ENCODE measurements at places on chromosomes 12 and 14.
A peak's percentile ranks its signal among the peaks of the same experiment; 100 is the strongest.

DNA sequence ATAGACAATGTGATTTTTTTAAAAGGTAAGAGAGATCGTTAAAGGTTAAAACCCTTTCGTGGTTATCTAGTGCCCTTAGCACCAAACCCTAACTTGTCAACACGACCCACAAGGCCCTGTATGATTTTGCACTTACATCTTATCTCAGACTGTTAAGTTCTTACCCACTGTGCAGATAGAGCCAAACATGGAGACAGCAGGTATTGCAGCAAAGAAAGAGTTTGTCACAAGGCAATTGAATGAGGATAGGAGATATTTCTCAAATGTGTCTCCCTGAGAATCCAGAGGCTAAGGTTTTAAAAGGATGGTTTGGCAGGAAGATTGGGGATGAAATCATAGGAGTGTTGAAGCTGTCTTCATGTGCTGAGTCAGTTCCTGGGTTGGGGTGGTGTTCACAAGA is 313.4 kb downstream of the AEBP2 start:
- DNase-seq = peak; percentile 40

- peak; percentile 26 for DNase-seq
Observed at GRCh38 chr12:21183721-21184275, 52.8 kb downstream of the SLCO1B1 start.

DNA sequence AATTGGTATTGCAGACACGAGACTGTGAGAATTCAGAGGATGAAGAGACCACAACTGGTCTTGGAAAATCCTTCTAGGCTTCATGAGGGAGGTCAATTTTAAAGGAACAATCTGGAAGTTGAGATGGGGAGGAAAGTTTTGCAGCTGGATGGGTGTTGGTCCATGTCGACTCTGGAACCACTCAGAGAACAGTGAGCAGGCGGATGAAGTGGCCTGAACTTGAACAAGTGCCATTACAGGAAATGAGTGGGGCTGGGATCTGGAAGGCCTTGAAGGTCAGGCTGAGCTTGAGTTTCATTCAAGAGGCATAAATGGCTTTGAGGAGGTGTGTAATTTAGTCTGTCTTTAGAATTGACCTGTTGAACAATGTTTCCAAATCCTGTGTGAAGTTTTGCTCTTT is 140.9 kb downstream of the GALC start:
- no peak for DNase-seq

DNA sequence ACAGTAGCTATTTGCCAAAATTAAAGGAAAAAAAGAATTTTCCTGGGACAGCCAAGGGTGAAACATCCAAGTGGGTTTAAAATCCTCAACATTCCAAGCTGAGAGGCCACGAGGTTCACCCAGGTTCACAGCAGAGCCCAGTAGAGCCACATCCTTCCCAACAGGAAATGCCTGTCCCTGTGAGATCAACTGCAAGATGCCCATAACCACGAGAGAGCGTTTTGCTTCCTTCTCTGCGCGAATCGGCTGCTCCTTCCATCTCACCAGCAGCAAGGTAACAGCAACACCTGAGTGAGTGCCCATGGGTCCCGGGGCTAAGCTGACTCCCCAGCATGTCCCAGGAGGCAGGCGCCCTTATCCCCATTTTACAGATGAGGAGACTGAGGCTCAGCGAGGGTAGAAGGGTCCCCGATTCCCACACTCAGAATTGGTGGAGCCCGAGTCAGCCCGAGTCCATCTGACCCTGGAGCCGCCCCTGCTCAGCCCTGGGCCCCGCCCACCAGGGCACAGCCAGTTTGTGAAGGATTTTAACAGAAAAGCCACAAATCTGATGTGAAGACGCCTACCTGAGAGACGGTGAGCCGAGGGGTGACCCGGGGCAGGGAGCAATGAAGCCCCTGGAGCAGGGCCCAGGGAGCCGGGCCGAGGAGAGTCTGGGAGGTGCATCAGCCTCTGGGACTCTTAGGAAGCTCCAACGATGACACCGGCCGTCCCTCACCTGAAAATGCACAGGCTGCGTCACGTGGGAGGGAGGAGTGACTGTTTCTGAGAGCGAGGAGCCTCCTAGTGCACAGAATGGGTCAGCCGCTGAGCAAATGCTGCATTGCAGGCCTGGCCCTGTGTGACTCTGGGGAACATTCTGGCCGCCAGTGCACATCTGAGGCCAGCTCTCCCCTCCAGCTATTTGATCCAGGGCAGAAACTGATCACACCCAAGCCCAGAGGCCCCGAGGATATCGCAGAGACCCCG is 236.9 kb upstream of the SFSWAP start:
- DNase-seq = no peak

DNA sequence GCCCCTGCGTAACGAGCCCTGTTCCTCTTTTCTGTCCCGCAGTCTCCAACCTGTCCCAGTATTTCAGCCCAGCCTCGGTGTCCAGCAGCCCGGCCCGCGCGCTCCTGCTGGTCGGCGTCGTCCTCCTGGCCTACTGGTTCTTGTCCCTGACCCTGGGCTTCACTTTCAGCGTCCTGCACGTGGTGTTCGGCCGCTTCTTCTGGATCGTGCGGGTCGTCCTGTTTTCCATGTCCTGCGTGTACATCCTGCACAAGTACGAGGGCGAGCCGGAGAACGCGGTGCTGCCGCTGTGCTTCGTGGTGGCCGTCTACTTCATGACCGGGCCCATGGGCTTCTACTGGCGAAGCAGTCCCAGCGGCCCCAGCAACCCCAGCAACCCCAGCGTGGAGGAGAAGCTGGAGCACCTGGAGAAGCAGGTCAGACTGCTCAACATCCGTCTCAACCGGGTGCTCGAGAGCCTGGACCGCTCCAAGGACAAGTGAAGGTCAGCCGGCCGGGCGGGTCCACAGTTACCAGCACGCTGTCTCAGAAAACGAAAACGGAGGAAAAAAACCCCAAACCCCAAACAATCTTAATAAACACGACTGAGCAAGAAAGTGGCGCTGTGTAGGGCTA is 31.6 kb downstream of the BRI3BP start:
- DNase-seq = no peak

DNA sequence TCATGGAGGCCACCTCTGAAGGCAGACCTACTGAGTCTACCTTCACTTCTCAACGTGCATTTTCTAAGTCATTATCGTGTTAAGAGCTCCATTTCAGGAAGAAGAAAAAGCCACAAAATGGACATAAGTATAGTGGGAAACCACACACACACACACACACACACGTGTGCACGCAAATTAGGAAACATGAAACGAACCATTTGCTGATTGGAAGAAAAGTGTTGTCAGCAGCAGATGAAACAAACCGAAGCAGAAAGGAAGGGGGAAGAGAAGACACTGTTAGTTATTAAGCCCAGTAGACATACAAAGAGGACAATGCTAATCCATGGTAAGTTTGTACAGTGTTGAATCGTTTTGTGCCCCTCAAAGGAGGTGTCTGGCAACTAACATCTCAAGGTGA is 9.9 kb upstream of the VPS33A start:
- no peak for DNase-seq

DNA sequence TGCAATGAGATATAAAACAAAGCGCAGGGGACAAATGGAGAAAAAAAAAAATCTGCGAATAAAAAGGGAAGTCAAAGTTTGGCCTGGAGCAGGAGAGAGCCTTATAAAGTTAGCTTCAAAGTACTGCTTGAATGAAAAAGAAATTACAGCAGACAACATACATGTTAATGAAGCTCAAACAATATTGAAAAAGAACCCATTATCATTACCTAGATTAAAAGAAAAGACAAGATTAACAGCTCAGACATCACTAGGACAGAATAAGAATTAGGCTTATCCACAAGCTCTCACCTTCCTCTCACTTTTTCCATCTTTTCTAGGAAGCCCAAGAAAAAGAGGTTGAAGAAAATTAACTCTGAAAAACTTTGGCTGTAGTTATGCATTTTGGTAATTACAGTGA is 503.5 kb downstream of the ETNK1 start:
- no peak for DNase-seq

GRCh38 chr14:67887478-67887877 is 67.9 kb downstream of the RAD51B start:
- no peak for DNase-seq

GRCh38 chr12:54311051-54311450 is 10.2 kb upstream of the NFE2 start:
- no peak for DNase-seq

DNA sequence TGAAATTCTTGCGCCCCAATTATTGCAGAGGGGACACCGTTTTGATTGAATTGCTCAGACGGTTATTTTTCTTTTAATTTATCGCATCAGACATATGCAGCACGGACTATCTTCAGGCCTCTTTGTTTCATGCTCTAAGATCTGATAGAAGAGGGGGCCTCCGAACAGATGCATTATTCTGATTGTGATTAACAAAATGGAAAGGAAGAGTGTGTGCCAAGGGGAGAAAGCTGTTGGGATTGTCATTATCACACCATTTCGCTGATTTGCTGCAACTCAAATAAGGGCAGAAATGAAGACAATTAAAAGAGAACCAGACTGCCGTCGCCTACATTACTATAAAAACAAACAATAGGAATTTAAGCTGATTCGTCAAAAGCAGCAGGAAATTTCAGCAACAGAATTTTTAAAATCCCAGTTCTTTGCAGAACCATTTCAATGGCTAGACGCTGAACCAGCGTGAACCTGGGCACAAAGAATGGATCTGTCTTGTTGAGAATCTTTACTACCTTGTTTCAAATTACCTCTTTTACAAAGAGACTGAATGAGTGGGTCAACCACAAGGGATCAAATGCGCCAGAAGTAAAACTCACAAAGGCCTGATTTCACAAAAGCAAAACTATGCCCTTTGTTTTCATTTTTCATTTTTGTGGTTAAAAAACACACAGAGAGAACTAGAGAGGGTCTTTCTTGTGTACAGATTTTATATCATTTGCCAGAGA is 30.6 kb downstream of the TMEM132D start:
- no peak for DNase-seq

GRCh38 chr14:94382716-94383596 is 5.4 kb downstream of the SERPINA1 start:
- no peak for DNase-seq

DNA sequence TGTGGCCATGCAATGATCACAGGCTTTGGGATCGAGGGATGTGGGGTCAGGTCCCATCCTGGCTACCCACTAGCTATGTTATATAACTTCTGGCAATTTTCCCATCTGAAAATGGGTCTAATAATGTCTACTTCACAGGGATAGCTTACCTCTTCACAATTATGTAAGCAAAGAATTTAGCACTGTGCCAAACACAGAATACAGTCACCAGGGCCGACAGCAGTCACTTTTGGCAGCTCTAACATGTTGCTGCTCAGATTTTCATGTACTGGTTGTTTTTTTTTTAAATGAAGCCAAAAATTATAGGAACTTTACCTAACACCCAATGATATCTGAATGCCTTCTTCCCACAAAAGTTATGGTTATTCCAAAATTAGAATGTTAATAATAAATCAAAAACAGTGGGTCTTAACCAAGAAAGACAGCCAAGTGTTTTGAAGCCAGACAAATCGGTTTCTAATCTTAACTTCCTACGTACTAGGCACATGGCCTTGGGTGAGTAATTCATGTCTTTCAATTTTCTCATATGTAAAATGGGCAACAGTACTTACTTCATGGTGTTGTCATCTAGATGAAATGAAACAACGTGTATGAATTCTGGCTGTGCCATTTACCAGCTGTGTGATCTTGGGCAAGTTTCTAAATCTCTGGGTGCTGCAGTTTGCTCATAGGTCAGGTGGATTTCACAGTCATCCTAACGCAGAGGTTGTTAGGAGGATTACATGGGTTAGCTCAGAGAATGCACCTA is 13.0 kb upstream of the PCED1B start:
- peak; percentile 47 for DNase-seq

GRCh38 chr12:49703647-49704137 is 3.5 kb downstream of the FMNL3 start:
- DNase-seq = peak; percentile 31

- no peak for DNase-seq
Observed at GRCh38 chr12:26473291-26473690, 277.9 kb downstream of the SSPN start.

GRCh38 chr12:852864-853263 is 96.6 kb downstream of the RAD52 start:
- DNase-seq = no peak

DNA sequence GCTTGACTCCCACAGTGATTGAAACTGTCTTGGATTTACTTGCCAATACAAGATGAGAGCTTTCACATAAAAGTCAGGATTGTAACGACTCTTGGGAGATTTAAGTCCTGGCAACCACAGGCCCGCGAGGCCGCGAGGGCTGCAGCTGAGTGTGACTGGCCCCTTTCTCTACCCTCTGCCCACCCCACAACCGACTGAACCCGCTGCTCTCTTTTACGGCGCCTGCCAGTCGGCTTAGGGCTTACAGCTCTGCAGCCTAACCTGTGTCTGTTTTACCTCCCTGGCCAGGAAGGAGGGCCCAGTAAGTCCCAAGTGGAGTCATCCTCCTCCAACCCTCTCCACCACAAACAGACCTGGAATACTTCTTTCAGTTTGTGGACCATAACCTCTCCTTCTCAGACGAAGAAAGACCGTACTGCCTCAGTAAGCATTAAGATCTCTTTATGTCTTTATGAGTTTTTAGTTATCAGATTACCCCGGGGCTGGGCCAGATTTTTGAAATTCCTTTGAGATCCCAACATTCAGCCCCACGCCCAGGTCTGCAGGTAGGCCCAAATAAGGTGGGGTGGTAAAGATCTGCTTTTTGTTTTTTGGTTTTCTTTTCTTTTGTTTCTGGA is 12.6 kb upstream of the TIGAR start:
- DNase-seq = no peak
